ENCODE measurements at places on chromosomes 4 and X.

DNA sequence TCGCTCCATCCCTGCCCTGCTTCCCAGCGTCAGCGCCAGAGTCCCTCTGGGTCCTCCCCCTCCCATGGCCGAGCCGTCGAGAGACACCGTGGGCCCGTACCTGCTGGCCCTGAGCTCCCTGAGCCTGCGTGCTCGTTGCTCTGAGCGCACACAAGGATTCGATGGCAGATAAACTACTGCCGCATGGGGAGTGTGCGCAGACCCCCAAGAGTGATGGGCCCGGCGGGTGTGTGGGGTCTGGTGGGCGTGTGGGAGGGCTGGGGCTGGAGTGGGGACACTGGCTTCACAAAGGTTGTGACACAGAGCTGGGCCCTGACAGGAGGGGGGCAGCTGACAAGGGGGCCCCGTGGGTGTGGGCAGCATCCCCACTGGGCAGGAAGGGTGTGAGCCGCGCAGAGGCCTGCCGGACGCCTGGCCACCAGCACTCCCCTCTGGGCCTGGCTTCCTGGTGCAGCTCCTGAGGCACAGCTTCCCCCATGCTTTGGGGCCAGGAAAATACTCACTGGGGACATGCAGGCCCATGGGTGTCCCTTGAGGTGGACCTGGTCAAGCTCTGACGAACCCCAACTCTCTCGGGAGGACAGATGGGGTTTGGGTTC is 4.8 kb upstream of the RGS12 start:
- no peak for DNase-seq

GRCh38 chr4:25484243-25484721 is 107.2 kb downstream of the ANAPC4 start:
- DNase-seq = no peak

DNA sequence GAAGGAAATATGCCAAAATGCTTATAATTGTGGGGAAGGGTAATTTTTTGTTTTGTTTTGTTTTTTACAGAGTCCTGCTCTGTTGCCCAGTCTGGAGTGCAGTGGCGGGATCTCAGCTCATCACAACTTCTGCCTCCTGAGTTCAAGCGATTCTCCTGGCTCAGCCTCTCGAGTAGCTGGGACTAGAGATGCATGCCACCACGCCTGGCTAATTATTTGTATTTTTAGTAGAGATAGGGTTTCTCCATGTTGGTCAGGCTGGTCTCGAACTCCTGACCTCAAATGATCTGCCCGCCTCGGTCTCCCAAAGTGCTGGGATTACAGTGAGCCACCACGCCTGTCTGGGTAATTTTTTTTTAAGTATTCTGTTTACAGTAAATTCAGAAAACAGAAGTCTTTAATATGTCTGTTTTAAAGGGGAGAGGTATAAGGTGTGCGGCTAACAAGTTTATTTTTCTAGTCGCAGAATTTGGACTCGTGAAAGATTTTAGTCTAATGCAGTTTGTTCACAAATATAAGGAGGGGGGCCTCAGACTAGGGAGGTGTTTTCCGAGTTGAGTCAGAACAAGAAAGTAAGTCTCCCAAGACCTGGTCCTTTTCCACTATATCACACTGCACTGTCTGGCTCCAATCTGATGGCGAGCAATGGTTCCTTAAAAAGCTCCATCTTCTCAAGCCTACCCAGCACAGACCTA is 1.5 kb downstream of the ACSL1 start:
- no peak for DNase-seq

DNA sequence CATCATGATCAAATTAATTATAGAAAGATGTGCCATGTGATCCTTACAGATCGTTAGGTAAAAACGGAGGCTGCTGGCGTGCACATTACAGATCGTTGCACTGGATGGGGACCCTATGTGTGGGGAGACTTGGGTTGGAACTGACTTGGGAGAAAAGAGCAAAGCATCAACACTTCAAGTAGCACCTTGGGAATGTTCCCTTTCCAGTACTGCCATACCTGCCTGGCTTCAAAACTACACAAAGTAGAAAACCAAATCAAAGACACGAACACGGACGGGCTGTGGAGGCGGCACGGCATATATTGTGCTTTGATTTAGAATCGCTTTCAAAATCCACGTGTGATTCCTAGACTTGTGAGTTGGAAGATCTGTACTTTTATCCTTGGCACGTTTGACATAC is 898 bp downstream of the CMC4 start:
- DNase-seq = no peak

Measured in stimulated activated CD8-positive, alpha-beta memory T cell treated with anti-CD3 and anti-CD28 coated beads, Interleukin-4, amount 100 ng/mL, for 4 hours (primary cell).